Activated CD4-positive, alpha-beta T cell treated with anti-CD3 and anti-CD28 coated beads, Interleukin-2, amount 50 U/mL, for 1 hour (primary cell): ENCODE measurements at places on chromosomes 2 and 18.

- peak; percentile 97 for DNase-seq
Observed at GRCh38 chr2:170928824-170929685, at the start of gene GORASP2. TSS of gene GORASP2 (plus strand) at chr2:170929253. CDS start at chr2:170929341, 88 bp downstream.

DNA sequence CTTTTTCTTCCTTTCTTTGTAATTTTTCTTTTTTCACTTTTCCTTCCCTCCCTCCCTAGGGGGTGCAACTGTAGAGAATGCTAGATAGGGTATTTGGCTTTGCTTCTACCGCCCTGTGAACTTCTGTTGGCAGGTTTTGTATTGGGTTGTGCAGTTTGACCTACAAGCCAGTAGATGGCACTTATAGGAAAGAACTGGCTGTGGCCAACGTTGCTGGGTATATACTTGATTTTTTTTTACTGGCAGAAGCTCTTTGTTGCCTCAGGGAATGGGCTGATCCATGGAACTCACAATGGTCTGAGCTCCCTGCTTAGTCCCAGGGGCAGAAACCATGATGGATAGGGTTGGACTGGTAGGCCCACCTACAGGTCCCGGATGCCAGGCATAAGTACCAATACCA, 1019.5 kb upstream of the LRRTM1 start:
- no peak for DNase-seq

- DNase-seq = no peak
Observed at GRCh38 chr2:33146102-33146501, 199.3 kb downstream of the LTBP1 start.

- DNase-seq = no peak
Observed at GRCh38 chr2:240230291-240230931, 90.0 kb upstream of the OTOS start.

GRCh38 chr2:156704617-156705016, 268.4 kb downstream of the GPD2 start:
- DNase-seq = no peak

DNA sequence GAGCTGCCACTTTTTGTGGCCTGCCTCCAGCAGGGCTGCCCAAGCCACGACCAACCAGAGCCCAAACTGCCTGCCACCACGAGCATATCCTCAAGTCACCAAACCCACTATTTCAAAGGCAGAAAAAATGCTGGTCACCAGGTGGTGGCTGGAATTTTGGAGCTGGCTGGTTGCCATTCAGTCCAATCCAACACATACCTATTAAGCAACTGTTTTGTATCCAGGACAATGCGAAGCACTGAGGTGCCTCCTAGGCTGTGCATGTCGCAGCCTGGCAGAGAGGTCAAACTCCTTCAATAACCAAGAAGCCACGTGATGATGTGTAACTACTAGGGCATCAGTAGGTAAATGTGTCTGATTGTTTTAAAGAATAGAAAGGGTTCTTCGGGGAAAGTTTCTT, 108.3 kb upstream of the PPP1CB start:
- DNase-seq = no peak

DNA sequence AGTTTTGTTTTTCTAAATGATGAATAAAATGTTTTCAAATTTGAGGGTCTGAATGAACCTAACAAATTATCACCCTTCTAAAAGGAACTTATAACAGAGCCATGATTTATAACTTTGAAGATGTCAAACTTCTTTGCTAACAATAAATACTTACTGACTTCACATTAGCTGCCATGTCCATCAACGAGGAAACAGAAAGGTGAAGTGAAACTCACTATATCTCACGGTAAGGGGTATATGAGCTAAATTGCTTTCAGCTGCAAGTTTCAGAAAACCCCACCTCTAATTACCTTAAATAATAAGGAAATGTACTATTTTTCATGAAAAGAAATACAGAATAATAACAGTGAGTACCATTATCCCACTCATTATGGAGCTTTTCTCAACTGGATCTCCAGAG, 350.8 kb upstream of the NT5C1B start:
- no peak for DNase-seq

DNA sequence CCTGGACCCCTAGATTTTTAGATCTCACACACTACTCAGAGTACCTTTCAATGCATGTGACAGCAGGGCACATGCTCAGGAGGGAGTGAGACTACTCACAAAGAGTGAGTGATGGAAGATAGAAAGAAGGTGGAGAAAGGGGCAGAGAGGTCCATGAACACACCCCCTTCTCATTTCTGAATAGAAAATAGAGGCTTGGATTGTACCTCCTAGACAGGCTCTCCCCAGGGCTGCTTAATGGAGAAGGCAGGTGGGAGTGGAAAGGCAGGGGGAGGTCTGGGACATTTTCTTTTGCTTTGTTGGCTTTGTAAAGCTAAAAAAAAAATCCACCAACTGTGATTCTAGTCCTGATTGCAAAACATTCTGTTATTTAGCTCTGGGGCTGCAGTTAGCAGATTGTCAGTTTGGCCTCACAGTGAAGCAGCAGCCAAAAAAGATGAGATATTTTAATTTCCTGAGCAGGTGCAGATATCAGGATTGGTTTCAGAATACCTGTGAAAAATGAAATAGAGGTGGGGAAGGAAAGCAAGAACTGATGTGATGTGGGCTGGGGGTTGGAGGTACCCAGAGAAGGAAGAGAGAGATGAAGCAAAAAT, 119.3 kb upstream of the GYPC start:
- DNase-seq = no peak
